ENCODE measurements at places on chromosomes 3 and 15.

DNA sequence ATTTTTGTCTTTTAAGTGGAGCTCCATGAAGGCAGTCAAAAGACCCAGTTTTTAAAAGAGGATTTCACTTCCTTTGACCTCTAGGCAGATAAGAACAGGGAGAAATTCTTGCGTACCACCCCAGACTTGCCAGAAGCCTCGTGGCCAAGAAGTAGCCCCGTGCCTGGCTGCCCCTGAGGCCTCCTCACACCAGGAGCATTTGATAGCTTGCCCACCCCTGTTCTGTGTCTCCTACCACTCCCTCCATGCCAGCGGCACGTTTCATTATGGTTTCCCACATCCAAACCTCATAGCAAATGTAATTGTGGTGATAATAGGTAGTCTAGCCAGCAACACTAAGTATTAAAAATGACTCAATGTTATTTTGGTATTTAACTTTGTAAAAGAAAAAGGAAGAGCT, 107.7 kb downstream of the GHSR start:
- no peak for DNase-seq

- no peak for DNase-seq
These were observed 105.0 kb downstream of the TPRA1 start for GRCh38 chr3:127485396-127486170.

DNA sequence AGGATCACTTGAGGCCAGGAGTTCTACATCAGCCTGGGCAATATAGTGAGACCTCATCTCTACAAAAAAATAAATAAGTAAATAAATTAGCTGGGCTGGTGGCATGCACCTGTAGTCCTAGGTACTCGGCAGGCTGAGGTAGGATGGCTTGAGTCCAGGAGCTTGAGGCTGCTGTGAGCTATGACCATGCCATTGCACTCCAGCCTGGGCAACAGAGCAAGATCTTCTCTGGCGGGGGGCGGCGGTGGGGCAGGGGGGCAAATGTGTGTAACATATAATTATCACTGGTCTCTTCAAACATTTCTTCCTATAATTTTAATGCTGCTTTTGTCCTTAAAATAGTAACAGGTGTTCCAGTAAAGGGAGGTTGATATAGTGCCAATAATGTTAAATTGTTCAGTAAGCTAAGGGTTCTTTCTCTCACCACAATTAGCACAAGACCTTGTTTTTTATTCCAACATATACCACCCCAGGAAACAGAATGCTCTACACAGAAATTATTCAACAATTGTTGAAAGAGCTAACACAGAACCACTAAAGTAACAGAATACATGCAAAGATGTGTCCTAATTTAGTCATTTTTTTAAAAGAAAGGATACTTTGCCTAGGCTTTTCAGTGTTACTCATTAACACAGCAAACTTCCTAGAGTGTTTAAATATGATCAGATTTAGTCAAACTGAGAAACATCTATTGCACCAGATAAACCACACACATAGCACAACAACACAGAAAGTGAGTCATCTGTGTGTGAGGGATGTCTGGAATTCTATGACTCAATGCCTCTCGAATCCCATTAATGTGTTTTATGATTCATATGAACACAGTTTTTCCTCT, 29.1 kb downstream of the ANKRD28 start:
- DNase-seq: no peak

- DNase-seq: peak; percentile 7
These were observed 17.6 kb downstream of the ACAD11 start for GRCh38 chr3:132641837-132642538.

DNA sequence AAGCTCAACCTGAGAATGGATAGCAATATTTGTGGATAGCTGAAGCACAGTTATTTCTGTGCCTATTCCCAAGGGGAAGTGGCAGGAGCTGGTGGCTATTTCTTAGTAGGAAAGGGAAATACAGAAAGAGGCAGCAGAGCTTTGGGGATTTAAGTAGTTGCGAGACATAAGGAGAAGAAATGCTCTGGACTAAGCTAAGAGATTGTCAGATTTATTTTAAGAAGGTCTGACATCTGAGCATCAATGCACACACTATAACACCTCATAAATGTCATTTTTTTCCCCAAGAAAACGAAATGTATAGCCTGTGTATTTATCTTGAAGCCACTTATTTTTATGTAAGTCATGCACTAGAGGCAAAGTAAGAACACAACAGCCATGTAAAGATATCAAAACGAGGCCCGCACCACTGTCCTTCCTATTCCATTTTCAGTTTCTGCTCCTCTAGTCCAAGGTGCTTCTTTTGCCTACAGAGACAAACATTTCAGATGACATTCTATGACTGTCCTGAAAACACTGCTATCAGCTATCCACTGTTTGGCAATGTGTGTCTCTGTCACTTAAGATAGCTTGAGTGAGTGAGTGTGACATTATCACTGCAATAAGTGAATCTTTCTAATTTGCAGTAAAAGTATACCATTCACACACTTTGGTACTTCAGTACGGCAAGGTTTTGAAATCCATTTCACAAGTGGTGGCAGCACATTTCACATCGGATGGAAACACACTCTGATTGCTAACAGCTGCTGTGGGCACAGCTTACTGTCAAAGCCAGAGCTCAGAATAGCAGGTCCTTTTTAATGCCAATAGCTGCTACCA, 62.7 kb upstream of the ICE2 start:
- no peak for DNase-seq

DNA sequence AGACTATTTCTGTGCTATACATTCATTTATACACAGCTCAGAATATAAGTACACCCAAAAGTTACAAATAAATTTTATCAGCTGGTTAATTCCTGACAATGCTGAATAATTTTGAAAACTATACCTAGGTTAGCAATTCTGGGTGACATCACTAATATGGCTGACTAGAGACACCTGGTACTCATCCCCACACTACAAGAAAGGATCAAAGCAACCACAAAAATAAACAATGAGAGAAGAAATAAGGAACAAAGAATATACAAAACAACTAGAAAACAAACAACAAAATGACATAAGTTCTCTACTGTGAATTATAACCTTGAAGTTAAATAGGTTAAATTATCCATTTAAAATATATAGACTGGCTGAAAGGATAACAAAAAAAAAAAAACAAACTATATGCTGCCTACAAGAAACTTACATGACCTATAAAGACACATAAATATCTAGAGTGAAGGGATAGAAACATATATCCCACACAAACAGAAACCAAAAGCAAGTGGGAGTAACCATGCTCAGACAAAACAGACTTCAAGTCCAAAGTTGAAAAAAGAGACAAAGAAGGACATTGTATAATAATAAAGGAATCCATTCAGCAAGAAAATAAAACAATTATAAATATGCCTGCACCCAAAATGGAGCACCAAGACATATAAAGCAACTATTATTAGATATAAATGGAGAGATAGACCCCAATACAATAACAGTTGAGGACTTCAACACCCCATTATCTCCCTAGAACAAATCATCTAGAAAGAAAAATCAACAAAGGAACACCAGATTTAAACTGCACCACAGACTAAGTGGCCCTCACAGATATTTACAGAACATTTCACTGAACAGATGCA, 57.8 kb downstream of the IMPG2 start:
- DNase-seq: no peak

- DNase-seq: no peak
These were observed 84.9 kb upstream of the POU1F1 start for GRCh38 chr3:87361271-87361670.

DNA sequence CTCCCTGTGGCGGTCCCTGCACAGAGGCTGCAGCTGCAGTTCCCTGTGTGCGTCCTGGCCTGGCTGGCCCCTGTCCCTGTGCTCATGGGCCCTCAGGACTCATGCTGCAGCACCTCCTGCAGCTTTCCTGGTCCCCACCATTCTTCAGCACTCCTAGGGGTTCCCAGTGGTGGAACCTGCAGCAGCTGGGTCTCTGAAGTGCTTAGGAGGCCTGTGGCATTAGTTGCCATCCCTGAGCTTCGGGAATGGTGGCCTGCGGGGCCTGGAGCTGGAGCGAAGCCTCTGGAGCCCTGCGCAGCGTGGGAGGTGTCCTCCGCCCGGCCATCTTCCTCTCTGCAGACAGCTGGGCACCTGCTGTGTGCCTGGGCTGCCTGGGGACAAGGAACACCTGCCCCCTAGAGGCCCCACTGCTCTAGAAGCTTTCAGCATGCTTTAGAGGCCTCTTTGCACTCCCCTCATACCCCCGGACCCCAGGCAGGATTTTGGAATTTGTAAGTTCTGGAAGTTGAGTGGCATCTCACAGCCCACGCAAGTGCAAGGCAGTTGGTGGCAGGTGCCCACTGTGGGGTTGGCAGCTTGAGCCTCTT, 13.1 kb downstream of the PLXNA1 start:
- no peak for DNase-seq

DNA sequence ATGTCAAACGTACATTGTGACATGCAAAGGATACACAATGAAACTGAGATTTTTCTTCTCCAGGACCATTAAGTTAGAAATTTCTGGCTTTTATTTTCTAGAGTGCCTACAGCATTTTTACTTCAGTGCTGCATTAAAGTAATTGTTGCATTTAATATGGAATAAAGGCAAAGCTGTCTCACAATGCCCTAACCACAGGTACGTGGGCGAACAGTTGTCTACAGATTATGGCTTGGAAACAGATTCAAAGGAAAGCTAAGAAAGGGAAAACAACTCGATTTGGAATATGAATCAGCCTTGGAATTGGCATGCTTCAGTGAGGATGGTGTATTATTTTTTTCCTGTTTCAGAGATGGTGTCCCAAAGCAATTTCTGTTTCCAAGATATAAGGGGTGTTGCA, 79.1 kb upstream of the TUSC7 start:
- DNase-seq: no peak

- DNase-seq: no peak
These were observed 293.0 kb downstream of the CADM2 start for GRCh38 chr3:85251766-85252165.

GRCh38 chr3:148873270-148873927, 8.3 kb downstream of the CPA3 start:
- no peak for DNase-seq

DNA sequence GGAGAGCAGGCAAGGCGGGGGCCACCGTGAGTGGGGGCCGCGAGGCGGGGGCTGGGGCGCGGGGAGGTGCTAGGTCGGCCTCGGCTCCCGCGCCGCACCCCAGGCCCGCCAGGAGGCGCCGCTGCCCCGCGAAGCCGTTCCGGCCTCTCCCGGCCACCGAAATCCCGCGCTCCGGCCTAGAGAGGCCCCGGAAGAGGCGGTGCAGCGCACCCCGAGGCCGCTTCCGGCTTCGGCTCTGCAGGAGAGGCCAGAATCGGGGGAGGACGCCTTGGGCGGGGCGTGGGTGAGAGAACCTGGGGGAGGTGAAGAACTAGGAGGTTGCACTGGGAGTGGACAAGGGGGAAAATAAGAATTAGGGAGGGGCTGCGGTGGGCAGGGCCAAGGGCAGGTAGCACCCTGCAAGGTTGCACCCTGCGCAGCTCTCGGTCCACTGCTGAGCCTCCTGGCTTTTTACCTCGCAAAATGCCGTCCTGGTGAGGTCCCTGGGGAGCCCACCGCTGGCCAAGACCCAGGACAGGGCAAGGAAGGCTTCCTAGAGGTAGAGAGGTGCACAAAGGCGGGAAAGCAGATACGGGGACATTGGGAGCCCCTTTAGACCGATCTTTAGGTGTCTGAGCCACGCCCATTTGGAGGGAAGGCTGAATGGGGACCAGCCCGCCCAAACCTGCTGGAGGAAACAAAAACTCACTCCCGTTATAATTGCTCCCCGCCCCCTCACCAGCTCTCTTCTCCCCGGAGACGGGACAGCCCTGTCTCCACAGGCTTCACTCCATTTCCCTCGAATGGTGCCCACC, 8.4 kb upstream of the GNAI2 start:
- DNase-seq: peak; percentile 89

Measured in CMK (cell line).